ENCODE measurements at places on chromosomes 1 and 21.

DNA sequence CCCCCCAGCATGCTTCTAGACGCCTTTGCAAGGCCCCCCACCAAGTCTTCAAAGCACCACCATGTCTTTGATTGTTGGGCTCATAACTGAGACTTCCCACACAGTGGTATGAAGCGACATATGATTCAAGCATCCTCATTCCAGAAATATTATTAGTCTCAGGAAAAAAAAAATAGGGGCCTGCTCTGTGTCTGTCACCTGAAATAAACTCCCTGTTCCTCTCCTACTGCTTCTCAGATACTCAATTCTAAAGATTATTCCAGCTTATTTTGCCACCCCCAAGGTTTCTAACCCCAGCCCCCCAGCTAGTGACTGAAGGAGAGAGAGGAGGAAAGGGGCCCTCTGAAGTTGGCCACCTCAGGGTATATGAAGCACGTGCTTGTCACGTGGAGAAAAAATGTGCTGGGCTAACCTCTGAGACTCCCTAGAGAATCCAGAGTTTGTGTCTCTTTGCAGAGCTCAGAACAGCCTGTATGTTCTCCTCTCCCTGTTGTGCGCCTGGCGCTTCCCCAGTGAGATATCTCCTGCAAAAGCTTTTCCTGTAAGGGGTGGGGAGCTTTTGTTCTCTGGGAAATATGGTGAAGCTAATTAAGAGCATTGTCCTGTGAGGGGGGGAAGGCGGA, 35.9 kb upstream of the RASAL2 start:
- DNase-seq = no peak

- no peak for DNase-seq
Observed at GRCh38 chr1:7014640-7014930, 229.3 kb downstream of the CAMTA1 start.

DNA sequence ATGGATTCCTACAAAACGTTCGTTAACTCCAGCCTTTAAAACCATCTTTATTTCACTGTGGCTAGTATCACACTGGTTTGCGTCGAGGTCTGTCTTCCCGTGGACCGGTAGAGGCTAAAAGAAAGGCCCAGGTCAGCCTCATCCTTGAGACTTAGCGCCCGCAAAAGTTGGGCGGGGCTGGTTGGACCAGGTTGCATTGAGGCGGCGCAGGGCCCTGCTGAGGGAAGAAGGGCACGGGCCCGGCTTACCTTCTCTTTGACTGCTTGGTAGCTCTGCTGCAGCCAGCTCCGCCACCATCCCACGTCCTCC, 455 bp downstream of the BSDC1 start:
- no peak for DNase-seq

DNA sequence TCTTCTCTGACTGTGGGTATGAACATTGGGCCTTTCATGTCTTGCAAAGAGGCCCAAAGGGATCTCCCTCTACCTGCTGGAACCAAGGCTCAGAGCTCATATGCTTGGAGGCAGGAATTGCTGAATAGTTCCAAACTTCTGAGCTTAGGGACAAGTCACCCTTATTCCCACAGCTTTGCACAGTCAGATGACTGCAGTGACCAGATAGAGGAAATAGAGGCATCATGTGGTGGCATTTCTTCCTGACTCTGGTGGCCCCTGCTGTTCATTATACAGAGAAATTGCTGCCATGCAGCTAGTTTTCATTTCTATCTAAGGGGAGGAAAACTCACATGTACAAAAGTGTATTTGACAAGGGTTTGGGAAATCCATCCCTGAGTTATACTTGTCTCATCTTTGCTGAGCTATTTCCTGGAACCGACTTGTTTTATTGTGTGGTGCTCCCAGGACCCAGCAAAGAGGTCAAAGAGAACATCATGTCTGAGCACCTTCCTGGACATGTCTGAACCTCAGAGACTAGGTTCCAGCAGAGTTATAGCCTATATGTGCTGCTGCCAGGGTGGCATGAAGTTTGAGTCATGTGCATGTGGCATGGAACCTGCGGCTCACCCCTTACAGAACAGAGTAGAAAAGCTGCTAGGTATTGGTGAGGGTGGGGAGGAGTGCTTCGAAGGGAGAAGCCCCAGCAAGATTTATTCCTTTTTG, 131.2 kb downstream of the PIK3R3 start:
- no peak for DNase-seq

DNA sequence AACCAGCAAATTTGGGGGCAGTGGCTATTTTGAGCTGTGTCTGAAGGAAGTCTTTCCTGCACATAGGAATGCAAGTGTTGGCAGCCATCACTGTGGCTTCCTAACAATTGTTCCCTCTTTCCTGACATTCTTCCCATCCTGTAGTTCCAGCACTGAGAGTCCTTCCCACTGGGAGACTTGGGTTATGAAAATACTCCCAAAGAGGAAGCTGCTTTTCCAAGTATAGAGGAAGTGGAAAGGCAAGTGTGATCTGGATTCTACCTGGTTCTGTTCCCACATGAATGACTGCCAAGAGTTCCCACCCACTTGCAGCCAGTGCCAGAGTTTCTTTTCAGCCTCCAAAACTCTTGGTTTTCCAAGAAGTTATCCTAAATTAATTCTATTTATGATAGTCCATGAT, 98.5 kb upstream of the CD53 start:
- DNase-seq = no peak

- no peak for DNase-seq
Observed at GRCh38 chr1:162087574-162087973, 18.1 kb downstream of the NOS1AP start.

- DNase-seq = no peak
Observed at GRCh38 chr1:204383163-204383904, 23.6 kb upstream of the PLEKHA6 start.

- DNase-seq = no peak
Observed at GRCh38 chr1:108591466-108591865, 31.6 kb downstream of the EEIG2 start.

DNA sequence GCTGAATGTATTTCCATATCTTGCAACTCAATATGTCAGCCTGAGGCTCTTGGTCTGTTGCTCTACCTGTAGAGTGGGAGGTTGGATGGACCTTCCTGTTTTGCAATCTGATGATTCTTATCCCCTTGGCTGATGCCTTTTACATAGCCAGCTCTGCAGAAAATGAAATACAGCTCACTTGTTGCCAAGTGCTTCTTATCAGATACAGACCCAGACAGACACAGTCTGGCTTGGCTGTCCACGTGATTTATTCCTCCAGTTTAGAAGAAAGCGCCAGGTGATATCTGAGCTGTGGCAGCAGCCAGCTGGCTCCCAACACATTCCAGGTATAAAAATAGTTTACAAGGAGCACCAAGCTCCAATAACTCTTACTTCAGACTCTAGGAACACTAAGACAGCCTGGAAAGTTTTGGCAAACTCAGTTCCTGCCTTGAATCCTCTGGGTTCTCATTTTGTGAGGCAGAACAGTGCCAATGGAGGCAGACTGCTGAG, 479.2 kb upstream of the USP24 start:
- DNase-seq = no peak

DNA sequence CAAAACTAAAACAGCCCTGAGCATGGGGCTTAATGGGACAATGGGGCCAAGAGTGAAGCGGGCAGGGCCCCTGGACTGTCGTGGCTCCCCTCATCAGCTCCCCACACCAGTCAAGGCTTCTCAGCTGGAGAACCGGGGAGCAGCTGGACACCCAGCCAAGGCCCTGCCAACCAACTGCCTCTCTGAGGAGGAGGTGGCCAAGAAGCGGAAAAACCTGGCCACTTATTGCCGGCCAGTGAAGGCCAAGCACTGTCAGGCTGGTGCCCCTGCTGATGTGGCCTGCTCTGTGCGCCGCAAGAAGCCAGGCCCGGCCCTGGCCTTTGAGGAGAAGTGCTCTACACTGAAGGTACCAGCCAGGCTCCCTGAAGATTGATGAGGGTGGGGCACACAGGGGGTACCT, 2.5 kb upstream of the CYB561D1 start:
- DNase-seq = no peak

DNA sequence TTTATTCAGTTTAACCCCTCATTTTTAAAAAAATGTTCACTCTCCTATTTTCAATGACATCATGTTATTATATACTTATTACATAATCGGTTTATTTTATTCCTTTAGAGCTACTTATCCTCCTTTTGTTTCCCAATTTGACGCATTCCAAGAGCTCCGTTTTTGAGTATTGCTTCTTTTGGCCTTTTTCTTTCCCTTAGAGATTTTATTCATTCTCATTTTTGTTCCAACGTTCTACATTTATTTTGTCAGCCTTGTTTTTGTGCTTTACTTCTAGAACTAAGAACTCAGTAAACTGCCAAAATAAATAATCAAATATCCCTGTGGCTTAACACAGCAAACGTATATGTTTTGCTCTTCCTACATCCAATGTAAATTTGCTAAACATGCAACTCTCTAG, 769.1 kb downstream of the NCAM2 start:
- no peak for DNase-seq

Measured in progenitor cell of endocrine pancreas (in vitro differentiated cells).